NCI-H1048 (cell line): ENCODE measurements at places on chromosomes 12 and 14.

DNA sequence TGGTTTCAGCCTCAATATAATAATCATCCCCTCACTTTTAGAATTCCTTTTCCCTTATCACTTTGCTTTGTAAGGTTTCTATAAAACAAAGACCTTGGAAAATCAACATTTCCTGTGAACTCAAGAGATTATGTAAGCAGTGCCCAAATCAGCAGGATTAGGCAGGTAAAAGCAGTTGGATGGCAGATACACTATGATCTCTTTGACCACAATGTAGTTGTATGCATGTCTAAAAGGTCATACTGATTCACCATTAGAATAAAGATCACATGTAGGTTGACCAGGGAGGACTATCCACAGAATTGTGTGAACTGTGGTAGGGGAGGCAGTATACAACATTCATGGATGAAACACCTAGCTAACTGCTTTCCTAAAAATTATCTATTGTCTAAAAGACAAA lies 57.5 kb downstream of the DENND5B start:
- DNase-seq: no peak

- no peak for DNase-seq
These were observed 439.1 kb downstream of the NPAS3 start for GRCh38 chr14:33377596-33378390.

DNA sequence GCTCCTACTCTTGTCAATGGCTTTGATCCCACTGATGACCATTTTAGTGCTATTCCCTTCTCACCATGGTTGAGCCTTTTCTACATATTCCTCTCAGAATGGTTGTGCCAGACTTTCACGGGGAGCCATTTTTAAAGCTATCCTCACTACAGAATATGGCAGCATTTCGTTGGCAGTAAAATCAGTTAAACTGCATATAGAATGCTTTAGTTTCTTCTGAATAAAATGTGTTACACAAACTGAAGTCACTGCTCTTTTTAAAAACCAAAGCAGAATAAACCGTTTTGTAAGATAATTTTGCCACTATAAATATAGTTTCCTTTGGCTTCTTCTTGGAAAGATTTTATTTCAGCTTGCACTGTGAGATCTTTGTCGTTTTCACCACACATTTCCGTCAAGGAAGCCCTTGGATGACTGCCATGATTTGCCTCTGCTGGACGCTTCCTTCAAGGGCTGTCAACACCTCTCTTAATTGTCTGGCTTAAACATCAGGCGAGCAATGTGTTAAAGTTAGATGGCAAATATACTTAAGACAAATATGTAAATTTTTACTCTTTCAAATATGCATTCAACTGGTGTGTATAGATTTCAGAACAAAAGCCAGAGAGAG lies 624.2 kb downstream of the DIO2 start:
- no peak for DNase-seq

- DNase-seq: no peak
These were observed 57.8 kb downstream of the TTC8 start for GRCh38 chr14:88882236-88882635.

DNA sequence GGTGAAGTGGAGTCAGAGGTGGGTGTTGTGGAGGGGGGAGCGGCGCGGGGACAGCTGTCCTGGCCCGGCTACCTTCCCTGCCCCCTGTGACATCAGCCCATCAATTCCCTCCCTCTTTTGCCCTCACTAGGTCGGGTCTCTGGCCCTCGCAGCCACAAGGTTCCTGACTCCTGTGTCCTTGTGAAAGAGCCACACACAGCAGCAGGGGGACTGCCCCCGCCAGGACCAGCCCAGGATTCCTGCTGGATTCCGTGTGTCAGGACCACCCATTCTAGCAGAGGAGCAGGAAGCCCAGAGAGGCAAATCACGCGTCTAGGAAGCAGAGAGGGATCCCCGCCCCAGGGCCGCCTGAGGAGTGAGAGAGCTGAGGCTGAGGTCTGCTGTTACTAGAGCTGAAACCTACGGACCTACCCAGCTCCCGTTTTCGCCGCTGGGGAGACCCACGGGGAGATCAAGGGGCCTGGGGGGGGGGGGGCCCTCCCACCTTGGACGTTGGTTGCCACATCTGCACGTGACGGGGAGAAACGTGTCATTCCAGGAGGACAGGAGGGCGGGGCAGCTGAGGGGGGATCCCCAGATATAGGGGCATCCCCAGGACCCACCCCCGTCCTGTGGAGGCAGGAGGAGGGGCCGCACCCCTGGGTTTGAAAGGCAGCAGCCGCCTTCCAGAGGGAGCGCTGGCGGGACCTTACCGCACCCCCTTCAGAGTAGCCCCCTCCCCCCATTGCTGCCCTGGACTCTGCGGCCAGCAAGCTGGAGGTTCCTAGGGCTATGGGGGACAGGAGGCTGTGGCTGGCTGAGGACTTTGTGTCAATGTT lies 12.5 kb upstream of the INF2 start:
- DNase-seq: no peak

GRCh38 chr12:105523164-105524057 lies 192.9 kb downstream of the C12orf75 start:
- DNase-seq: no peak

DNA sequence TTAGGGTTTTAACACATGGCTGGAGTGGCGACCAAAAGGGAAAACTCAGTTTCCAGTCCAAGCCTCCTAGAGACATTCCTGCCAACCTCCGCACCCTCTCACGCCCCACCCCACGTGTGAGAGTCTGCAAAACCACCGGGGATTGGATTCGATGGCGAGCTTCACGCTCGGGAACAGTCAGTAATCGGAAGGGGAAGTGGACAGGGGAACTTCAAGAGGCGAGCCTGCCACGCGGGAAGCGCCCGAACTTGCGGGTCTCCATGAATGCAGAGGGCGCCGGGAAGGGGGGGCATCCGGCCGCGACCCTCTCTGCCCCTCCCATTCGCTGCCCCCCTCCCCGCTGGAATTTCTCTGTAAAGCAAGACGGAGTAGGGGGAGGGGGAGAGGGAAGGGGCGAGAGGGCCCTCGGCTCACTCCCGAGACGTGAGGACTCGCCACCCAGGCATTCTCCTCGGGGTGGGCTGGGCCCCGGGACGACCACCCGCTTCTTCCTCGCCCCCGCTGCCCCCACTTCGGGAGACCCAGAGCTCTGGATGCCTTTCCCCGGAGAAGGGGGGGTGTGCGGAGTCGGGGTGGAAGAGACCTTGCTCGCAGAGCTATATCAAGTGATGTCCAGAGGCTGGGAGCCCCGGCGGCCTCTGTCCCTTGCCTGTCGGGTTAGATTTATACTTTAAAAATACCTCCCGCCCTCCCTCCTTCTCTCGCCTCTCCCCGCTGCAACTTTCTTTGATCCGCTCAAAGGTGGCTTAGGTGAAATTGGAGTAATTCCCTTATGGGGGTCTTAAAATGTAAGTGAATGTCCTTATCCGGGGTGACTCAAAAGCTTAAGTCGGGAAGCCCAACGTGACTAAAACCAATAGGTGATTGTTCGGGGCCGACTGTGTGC lies 2.5 kb upstream of the CCND2 start:
- DNase-seq: no peak

GRCh38 chr12:77549383-77550128 lies 281.1 kb upstream of the NAV3 start:
- no peak for DNase-seq

GRCh38 chr12:95214466-95214865 lies 2.8 kb downstream of the FGD6 start:
- no peak for DNase-seq

- DNase-seq: no peak
These were observed 707 bp downstream of the CPSF6 start for GRCh38 chr12:69239922-69240630.

- DNase-seq: no peak
These were observed 58.9 kb downstream of the BCL11B start for GRCh38 chr14:99213101-99213500.

DNA sequence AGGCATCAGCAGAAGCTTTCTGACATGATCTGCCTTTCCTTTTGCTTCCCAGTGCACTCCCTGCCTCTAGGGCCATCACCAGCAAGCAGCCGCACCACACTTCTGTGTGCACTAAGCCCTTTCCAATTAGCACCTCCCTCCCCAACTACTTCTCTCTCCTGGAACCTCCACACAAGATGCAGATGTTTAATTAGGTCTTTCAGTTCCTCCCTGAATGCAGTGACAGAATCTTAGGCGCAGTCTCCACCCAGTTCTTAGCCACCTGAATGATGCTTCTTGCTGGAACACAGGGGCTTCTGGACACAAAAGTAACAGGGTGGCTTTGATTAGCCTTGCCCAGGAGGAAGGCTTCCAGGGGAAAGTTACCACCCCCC lies 32.9 kb downstream of the NIN start:
- no peak for DNase-seq

- DNase-seq: no peak
These were observed 43.3 kb upstream of the RASSF3 start for GRCh38 chr12:64566831-64567517.

- DNase-seq: no peak
These were observed 211.0 kb upstream of the NUDT4 start for GRCh38 chr12:93166541-93167307.

- no peak for DNase-seq
These were observed 146.4 kb upstream of the BTG1 start for GRCh38 chr12:92292016-92292415.

DNA sequence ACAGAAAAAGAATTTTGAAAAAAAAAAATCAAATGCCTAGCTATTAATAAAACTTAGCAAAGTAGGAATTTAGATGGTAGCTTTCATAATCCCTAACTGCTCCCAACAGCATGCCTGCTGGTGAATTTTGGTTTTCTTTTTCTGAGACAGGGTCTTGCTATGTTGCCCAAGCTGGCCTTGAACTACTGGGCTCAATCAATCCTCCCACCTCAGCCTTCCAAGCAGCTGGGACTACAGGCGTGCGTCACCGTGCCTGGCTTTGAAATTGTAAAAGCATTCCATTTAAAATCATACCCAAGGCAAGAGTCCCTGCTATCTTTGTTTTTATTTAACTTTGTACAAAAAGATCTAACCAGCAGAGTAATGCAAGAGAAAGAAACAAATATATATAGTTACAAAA lies 20.7 kb downstream of the FBXO21 start:
- DNase-seq: no peak

DNA sequence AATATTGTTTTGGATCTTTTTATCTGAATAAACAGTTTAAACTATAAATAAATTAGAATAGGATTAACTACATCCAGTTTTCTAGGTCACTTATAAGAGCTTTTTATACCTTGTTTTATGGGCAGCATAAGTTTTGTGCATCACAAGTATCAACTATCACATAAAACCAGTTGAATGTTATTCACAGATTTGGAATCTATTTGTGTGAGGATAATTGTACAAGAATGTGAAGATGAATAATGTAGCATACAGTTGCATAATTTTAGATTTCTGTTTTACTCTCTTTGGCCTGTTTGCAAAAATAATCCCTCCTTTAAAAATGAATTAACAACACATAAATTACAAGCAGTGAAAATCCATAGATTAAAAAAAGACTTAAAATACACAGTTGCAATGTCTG lies 88.8 kb downstream of the SCFD1 start:
- no peak for DNase-seq

DNA sequence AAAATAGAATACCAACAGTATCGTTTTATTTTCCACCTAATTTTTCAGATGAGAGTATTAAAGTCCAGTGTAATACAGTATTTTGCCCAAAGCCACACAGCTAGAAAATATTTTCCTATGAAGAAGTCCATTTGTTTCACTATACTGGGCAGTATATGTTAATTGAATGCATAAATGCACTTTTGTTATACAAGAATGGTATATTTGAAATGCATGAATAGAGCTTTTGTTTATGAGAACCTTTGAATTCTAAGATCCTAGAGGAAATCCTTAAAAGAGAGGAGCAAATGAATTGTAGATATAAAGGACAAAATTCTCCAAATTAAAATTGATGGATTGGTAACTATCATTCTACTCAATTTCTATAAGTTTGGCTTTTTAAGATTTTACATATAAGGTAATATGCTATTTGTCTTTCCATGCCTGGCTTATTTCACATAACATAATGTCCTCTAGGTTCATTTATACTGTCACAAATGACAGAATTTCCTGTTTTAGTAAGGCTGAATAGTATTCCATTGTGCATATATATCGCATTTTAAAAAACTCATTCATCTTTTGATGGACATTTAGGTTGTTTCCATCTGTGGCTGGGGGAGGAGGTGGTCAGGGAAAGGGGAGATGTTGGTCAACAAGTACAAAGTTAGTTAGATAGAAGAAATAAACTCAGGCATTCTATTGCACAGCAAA lies 136.6 kb upstream of the DCN start:
- no peak for DNase-seq

DNA sequence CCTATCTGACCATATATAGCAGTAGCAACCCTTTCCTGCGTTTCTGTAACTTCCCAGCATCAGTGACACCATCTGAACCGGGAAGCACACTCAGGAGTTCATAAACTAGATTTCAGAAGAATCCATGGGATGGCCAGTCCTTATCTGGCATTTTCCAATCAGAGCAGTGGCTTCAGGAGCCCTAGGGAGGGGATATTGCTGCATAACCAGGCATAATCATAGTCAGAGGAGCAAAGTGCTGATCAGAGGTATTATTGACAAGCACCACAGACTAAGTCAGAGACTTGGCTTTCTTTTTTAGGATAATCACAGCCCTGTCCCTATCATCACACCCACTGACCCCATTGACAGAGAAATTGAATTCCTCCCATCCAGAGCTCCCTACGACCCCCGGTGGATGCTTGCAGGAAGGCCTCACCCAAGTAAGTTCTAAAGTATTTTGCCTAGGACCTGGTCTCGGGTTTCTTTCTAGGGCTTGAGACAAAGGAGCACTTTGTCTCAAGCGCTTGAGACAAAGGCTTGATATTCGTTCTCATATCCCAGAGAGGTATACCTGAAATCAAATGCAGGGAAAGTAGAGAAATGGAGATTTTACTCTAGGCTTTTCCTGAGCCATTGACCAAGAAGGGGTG lies 55.1 kb downstream of the FOXN4 start:
- no peak for DNase-seq

DNA sequence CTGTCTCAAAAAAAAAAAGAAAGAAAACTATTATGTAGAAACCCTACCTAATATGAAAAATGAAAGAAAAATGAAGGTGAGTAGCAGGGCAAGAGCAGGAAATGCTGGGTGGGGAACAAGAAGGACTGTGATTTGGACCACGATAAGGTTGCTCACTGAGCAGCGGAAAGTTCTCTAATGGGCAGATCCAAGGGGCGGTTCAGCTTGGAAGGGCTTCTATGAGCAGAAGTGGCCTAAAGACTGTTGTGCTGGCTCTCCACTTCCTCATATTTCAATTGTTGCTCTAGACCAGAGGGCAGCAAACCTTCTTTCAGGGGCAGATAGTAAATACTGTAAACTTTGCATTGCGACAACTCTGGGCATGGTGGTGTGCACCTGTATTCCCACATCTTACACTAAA lies 16.3 kb upstream of the NFYB start:
- no peak for DNase-seq

GRCh38 chr12:94640134-94640928 lies 10.0 kb downstream of the TMCC3 start:
- no peak for DNase-seq

DNA sequence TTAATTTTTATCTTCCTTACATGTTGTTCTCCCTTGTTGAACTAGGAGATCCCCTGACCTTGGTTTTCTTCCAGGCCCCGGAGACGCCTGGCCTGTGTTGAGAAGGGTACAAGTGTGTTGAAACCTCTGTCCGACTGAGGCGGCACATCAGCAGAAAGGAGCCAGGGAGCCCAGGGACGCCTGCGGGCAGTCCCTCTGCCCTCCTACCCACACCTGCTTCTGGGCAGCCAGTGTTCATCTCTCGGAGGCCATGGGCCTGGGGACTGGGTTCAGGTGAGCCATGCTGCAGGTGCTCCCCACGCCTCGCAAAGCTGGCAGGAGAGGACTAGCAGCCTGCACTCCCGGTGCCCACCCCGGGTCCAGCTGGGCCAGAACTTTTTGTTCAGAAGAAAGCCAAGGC lies 39.9 kb upstream of the EIF5 start:
- DNase-seq: no peak

GRCh38 chr12:3217683-3218079 lies 140.5 kb downstream of the TSPAN9 start:
- no peak for DNase-seq
